Activated naive CD4-positive, alpha-beta T cell treated with anti-CD3 and anti-CD28 coated beads, Interleukin-2, amount 10 ng/mL, durations not matched to agents 7 days and 5 days (primary cell): ENCODE measurements at places on chromosomes 4 and X.
A peak's percentile ranks its signal among the peaks of the same experiment; 100 is the strongest.

- DNase-seq: no peak
Measured at GRCh38 chrX:129798888-129799287, 19.1 kb downstream of the SASH3 start.

GRCh38 chr4:10959586-10959985 lies 275.0 kb upstream of the CLNK start:
- DNase-seq: no peak

- DNase-seq: peak; percentile 87
Measured at GRCh38 chrX:70133303-70134115, at the start of gene IGBP1. TSS of gene IGBP1 (plus strand) at chrX:70133447. CDS start at chrX:70133948, 501 bp downstream.

DNA sequence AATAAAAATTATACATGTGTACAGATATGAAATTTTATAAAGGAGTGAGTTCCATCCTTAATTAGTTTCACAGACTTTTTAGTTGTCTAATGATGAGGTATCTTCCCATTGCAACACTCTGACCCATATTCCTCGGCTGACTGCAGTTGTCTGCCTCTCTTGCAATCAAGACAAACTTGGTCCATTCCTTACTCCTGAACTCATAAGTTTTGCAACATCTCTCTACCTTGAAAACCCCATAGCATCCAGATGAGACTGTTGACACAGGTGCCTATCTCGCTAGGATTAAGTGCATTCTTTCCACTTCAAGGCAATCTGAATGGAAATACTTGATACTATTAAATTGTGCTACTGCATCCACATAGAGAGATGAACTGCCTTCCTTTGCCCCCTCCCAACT lies 2.3 kb downstream of the XKRX start:
- no peak for DNase-seq

DNA sequence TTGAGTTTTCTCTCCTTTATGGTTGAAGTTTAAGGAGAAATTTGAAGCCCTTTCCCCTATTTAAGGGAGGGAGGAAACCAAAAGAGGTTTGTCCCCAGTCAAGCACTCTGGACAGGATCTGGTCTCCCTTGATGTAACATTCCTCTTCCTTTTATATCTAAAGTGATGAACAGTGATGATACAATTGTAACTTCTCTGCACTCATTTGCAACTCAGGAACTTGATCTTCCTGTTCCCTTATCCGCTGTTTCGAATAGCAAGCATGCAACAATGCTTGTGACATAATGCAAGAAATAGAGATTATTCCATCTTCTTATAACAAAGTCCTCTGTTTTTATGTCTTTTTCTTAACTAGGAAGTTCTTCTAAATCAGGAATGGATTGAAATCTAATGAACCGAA lies 18.3 kb downstream of the ALPK1 start:
- no peak for DNase-seq

DNA sequence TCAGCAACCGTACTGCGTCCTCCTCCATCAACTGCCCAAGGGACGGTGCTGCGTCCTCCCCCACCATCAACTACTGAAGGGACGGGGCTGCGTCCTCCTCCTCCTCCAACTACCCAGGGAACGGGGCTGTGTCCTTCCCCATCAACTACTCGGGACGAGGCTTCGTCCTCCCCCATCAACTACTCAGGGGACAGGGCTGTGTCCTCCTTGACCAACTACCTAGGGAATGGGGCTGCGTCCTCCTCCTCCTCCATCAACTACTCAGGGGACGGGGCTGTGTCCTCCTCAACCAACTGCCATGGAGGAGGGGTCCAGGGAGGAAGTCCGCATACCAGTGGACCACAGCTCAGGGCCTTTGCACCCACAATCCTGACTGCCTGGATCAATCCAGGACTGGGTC lies 24.4 kb downstream of the PPP2R3B start:
- no peak for DNase-seq

- DNase-seq: no peak
Measured at GRCh38 chrX:78545233-78545632, 113.9 kb downstream of the RTL3 start.

GRCh38 chr4:110275871-110276270 lies 77.5 kb upstream of the ELOVL6 start:
- no peak for DNase-seq

DNA sequence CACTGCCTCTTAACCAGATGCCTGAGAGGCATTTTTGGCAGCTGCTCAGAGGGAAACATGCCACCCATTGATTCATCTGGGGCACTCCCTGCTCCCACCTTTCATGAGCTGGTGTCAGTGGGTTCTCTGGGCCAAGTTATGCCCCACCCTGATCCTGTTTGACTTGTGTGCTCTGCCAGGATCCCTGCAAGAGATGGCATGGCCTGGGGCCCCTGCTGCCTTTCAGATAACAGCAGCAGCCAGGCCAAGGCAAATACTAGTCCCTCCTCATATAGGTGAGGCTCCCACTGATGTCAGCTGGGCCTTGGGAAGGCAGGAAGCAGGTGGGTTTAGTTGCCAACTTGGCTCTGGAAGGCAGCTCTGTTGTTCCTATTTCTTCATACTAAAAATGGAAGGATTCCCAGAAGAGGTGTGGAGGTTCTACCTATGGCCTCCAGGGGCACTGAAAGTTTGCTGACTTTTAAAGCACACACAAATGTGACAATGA lies 192.9 kb upstream of the RBPJ start:
- no peak for DNase-seq

- peak; percentile 39 for DNase-seq
Measured at GRCh38 chrX:14529290-14529989, at the start of gene GLRA2. TSS of gene GLRA2 (plus strand) at chrX:14529536. CDS start at chrX:14530058, 522 bp downstream.

DNA sequence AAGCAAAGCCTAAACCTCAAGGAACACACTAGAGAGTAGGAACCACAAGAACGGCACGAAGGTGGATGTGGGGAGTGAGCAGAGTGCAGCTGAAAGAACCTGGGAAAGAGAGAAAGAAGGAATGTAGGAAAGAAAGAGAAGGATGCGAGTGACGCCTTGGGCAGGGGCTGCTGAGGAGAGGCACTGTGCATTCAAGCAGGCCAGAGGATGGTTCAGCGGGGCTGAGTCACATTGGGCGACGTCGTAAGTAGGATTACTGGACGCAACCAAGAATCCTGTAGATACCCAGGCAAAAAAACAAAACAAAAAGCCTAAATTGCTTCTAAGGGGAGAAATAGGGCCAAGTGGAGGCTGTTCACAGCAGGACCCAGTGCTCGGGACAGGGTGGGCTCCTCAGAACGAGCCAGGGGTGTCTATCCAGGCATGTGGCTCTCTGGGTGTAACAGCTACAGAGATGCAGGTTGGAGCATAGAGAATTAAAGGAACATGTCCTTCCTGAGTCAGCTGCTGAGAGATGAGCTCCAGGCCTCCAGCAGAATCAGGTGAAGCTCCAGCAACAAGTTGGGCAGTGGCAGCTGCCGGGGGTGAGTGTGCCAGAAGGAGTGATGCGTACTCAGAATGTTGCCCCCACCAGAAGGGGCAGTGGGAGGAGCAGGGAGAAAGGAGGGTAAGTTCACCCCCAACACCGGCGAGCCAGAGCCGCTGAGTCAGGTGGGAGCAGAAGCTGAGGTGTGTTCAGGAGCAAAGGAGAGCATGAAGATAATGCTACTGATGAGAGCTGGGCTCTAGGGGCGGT lies 38.6 kb downstream of the NELFA start:
- no peak for DNase-seq

- no peak for DNase-seq
Measured at GRCh38 chr4:124573056-124573455, 139.5 kb downstream of the ANKRD50 start.

DNA sequence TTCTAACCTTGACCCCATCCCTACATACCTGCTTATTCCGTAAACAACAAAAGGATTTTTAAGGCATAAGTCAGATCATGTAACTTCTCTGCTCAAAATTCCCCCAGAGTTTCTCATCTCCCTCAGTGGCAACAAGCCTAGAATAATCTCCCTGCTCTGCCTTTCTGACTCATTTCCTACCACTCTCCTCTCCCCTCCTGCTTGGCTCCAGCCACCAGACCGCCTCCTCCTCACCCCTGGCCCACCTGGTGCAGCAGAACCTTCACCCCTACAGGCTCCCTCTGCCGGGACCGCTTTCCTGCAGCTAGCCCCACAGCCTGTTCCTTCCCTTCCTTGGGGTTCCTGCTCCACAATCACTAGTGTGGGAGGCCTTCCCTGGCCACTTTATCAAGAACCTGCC lies 32.1 kb downstream of the TSPAN5 start:
- no peak for DNase-seq

DNA sequence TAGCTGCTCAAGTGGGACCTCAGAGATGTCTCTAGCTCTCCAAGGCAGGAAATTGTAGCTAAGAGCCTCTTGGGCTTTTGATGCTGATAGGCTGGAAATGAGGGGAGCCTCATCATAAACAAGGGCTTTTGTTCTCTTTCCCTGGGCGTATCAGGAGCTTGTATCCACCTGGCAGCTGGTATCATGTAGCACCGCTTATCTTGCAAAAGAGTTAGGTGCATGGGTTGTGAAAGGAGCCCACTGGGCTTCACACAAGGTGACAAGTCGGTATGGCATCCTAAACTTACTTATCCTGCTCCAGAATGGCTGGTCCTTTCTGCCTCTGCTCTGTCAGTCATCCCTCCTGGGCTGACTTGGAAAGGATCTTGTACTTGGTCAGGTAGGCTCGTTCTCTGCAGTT lies 565.8 kb downstream of the GRXCR1 start:
- no peak for DNase-seq

- no peak for DNase-seq
Measured at GRCh38 chr4:185257086-185257485, 47.7 kb downstream of the SNX25 start.

GRCh38 chr4:16117164-16117563 lies 33.3 kb upstream of the PROM1 start:
- DNase-seq: no peak

GRCh38 chr4:48296365-48296764 lies 26.7 kb upstream of the TEC start:
- no peak for DNase-seq

- no peak for DNase-seq
Measured at GRCh38 chr4:124631760-124632159, 80.8 kb downstream of the ANKRD50 start.

GRCh38 chr4:54155936-54156335 lies 56.0 kb downstream of the GSX2 start:
- no peak for DNase-seq

DNA sequence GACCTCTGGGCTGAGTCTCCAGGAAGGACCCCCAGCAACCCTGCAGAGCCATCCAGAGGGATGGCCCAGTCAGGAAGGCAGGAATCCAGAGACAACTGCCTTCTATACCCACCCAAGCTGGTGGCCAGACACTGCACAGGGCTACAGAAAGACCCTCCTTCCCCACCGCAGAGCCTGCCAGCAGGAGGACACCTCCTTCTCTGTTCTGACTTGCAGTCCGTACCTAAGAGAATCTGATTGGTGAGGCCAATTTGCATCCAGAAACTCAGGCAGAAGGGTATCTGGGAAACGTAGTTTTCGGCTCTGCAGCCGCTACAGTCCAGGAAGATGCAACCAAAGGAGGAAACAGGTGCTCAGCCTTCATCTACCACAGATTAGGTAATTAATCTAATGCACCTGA lies 155.4 kb upstream of the FRG1 start:
- no peak for DNase-seq

DNA sequence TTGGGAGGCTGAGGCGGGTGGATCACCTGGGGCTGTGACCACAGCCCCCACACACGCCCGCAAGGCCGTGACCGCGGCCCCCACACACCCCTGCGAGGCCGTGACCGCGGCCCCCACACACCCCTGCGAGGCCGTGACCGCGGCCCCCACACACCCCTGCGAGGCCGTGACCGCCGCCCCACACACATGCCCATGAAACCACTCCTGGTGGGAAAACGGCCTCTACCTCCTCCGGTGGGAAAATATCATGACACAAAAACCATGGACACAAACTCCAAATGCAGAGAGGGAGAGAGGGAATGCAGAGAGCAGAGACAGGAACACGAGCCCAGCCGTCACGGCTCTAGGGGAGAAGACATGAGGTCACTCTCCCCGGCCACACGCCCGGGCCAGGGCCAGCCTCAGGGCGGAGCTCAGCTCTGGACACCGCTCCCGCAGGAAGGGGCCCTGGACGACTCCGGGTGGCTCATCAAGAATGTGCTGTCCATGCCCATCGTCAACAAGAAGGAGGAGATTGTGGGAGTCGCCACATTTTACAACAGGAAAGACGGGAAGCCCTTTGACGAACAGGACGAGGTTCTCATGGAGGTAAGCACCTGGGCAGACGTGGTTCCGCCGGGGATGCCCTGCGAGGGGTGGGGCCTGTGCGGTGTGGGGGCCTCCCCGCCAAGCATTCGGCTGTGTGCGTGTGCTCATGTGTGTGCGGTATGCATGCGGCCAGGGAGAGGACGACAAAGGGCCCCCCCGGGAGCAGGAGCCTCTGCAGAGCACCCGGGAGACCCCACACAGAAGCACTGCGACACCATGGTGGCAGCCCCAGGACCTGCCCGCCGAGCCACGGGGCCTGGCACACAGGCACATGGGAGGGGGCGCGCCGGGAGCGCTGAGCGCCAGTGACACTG lies 17.4 kb downstream of the ATP5ME start:
- DNase-seq: no peak

DNA sequence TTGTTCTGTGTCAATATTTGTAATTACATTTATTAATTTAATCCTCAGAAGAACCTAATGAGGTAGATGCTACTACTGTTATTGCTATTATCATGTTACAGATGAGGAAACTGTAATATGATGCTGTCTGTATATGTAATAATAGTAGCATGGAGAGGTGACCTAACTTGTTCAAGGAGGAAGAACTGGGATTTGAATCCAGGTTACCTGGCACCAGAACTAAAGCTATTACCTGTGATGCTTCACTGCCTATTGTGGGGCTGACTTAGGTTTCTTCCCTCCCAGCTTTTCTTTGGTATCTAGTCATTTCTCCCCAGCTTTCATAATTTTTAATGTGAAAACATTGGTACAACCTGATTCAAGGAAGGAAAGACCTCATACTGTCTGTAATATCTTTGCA lies 43.6 kb downstream of the RAPGEF2 start:
- DNase-seq: no peak

GRCh38 chr4:25842229-25842845 lies 20.5 kb downstream of the SEL1L3 start:
- peak; percentile 76 for DNase-seq

DNA sequence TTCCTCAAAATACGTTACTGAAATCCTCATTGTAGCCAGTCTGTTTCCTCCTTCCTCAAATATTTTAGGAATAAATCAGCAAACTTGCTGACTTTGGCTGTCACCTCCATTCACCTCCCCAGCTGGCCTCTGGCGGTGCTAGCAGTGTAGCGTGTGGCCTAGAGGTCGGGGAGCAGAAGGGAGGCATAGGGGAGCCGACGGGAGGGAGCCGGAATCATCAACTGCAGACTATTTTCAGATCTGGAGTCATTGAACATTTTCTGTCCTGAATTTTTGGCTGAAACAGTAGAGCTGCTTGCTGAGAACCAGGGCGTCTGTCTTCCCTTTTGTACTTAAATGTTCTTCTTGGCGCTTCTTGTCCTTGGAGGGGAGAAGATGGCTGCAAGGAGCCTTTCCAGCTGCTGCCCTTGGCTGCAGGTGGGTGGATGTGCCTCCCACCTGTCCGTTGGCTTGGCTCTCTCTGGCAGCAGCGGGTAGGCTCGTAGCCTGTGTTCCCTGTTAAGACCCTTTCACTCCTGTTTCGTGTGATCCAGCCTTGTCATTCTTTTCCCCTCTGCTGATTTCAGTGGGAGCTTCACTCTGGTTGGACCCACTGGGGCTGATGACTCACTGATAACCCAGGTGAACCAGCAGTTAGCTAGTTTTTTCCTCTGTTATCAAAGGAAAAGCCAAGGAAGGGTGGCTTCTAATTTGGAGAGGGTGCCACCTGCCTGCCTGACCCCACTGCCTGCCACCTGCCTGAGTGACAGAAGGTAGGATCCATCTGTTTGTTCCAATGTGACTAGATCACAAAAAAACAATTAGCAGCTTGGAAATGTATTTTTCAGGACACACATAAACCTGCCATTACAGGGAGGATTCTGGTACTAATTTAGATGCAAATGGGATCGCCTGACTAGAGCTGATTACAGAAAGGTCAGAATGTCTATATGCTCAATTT lies 135.9 kb downstream of the GATB start:
- DNase-seq: no peak
